ENCODE measurements at places on chromosomes 6 and 20.

- no peak for DNase-seq
Measured at GRCh38 chr20:19552221-19553180, 205.6 kb upstream of the RIN2 start.

DNA sequence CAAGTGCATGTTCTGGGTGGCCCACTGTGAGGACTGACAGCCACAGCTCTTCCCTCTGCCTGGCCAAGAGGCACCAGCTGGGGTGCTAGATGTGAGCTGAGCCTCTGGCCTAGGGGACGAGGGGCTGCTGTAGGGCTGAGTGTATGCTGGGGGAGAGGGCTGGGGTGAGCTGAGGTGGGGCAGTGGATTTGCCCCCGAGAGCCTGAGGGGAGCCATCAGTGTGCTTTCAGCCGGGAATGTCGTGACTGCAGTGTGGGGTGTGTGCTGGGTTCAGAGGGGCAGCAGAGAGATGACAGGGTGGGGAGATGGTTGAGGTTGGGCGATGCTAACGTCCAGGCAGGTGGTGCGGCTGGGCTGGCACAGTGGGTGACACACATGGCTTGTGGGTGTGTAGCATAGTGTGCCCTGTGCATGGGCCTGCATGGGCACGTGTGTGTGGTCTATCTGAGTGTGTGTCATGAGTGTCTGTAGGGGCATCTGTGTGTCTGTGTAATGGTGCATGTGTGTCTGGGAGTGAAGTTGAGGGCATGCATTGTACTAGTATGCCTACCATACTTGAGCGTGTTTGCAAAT lies 46.0 kb upstream of the BLCAP start:
- peak; percentile 26 for DNase-seq

GRCh38 chr6:159013229-159013628 lies 13.2 kb upstream of the RSPH3 start:
- no peak for DNase-seq

DNA sequence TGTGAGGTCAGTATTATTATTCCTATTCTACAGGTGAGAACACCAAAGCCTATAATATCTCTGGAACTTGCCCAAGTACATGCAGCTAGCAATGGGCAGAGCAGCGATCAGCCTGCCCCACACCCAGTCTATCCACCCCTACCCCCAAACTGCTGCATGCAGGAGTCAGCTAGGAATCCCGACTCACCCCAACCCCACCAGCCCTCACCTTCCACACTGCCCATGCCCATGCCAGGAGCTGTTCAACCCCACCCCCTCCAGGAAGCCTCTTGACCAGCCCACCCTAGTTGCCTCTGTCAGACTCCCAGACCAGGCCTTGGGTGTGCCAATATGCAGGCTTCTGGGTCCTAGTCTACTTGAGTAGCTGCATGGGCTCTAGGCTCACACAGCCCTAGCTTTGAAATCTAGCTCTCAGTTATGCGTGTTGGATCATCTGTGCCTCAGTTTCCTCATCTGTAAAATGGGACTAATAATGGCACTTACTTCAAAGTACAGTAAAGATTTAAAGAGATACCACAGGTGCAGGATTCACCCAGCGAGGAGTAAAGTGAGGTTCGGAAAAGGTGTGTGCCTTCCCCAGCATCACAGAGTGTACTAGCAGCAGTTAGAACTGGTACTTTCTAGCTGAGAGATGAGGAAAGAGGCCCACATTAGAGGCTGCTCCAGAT lies 173.2 kb downstream of the VEGFA start:
- peak; percentile 38 for DNase-seq

DNA sequence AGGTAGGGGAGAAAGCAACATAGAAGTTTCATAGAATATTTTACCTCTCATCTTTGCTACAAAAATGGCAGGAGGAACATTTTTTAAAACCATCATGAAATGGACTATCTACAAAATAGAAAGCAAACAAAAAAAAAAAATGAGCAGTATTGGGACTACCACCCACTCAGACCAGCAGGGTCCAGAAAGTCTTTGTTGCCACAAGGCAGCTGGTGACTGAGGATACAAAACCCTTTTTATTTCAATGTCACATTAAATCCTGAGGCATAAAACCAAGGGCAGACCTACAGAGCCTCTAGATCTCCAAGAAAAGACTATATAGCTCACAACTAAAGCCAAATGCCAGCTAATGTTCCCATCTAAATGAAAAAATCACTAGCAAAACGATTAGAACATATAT lies 282.2 kb downstream of the PTPRK start:
- DNase-seq, result no peak

DNA sequence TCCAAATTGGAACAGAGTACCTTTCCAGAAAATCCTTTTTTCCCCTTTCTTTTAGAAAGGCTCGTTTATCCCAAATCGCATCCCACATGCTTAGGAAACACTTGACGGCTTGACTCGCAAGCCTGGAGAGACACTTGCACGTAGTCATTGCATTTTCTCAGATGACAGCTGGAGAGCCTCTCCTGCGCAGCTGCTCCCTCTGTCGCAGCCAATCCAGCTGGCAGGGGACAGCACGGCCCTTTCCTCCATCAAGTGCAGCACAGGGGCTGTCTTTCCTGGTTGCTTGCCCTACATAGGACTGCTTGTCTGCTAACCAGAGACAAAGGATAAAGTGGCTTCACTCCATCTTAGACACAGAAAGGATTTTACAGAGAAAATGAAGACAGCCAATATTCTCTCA lies 77.6 kb upstream of the RGS17 start:
- DNase-seq, result no peak

DNA sequence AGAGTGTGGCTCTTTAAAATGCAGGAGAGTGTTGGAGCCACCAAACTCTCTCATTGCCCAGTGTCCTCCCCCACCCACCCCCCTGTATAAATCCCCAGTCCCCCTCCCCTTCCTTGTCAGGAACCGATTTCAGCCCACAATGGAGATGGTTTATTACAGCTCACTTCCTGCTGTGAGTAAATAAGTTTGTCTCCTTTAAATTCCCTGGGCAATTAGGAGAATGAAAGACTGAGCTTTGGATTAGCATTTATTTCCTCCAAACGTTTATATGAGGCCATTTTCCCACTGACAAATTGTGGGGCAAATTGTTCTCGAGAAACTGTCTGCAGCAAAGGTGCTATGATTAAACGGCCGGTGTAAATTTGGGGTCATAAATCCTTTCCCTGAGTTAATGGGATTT lies 128.8 kb downstream of the DHX35 start:
- DNase-seq, result no peak

- no peak for DNase-seq
Measured at GRCh38 chr6:151482290-151482689, 11.5 kb upstream of the CCDC170 start.

DNA sequence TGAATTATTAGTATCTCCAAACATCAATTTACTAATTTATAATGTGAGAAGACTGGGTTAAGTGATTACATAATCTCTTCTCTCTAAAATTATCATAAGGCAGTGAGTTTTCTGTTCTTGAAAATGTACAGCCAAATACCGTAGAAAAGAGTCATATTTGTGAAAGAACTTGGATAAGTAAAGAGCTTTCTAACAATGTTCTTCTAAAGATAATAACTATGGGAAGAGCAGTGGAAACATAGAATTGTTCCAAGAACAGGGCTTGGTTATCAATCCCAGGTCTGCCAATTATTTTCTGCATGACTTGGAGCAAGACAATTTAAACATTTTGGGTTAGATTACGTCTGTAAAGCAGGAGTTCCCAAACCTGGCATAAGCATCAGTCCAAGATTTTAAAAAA lies 198.1 kb upstream of the SGK1 start:
- DNase-seq, result no peak

DNA sequence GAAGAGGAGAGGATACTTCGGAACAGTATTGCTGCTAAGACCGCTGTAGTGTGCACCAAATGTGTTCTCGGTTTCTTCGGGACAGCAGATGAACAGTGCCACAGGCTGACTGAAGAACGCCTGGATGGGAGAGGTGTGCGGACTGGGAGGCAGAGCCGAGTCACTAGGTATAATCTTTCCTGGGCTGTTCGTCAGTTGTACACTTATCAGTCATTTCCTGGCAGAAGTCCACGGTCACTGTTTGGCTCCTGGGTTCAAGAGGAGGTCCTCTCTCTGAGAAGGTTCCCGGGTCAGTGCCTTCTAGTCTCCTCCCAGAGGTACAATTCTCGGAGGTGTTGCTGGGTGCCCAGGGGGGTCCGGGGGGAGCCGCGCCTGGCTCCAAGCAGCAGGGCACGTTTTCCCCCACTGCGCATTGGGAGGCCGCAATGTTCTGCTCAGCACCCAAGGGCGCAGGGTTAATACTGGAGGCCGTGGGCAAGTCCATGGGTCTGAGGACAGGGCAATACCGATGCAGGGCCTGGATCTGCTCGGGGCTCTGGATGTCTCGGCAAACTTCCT lies 38.1 kb downstream of the GJA10 start:
- DNase-seq, result no peak

GRCh38 chr20:5770987-5771318 lies 20.8 kb downstream of the SHLD1 start:
- no peak for DNase-seq

GRCh38 chr6:15065261-15065989 lies 180.4 kb upstream of the JARID2 start:
- DNase-seq, result no peak

- DNase-seq, result no peak
Measured at GRCh38 chr6:149130090-149130489, 187.4 kb upstream of the TAB2 start.

GRCh38 chr6:3293271-3294155 lies 34.8 kb downstream of the PSMG4 start:
- no peak for DNase-seq

- DNase-seq, result no peak
Measured at GRCh38 chr6:144411531-144412165, 126.5 kb downstream of the UTRN start.

DNA sequence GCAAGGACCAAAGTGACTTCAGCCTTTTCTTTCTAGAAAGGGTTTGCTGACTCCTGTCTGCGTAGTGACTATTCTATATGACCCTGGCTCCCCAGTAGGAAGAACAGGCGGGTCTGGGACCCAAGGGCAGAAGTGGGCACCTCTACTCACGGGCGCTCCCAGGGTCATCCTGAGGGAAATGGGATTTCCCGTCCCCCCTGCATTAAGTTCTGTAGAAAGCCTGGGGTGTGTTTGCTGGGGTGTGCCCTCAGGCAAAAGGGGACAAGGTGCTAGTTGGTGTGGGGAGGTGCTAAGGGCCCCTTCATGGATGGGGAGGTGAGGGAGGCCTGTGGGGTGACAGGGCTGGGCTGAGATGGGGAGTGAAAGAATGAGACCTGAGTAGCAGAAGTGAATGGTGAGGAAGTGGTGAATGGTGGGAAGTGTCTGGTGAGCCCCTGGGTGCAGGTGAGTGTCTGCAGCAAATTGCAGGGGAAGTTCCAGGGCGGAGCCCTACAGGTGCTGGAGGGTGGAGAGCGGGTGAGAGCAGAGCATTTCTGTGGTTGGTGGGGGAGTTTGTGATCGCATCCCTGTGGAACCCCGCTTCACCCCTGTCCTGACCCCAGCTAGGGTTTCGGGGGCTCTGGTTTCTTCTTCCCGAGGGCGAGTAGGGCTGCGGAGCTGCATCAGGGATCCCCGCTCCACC lies 21.1 kb downstream of the RAET1L start:
- peak; percentile 35 for DNase-seq

DNA sequence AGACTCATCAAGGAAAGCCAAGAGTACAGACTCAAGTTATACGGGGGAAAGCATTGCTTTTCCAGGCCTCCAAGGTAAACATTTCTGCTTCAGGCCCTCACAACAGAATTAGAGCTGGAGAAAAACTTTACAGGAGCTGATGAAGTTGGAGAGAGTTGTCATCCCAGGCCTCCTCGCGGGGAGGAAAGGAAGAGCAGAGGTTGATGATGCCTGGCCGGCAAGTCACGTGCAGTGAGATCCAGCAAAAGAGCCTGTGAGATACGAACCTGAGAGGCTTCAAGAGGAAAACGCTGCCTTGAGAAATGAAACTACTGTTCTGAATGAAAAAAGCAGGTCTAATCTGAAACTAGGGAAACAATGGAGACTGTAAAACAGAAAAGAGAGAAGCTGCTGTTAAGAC lies 122.9 kb downstream of the FAM120B start:
- DNase-seq, result peak; percentile 23

DNA sequence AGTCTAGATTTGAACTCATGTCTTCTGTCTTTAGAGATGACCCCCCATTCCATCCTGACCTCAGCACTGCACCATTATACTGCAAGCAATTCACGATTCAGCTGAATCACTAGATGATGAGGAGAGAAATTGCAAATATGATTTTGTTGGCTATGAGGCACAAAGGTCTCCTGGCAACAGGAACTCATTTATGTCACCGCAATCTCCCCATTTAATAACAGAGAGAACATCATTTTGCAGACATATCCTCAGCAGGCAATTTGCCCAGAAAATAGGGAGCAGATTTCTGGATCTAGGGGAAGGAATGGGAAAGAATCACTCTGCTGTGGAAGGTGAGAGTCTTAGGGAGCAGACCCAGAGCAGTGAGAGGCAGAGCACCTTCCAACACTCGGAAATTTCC lies 303.0 kb downstream of the PAX1 start:
- no peak for DNase-seq

DNA sequence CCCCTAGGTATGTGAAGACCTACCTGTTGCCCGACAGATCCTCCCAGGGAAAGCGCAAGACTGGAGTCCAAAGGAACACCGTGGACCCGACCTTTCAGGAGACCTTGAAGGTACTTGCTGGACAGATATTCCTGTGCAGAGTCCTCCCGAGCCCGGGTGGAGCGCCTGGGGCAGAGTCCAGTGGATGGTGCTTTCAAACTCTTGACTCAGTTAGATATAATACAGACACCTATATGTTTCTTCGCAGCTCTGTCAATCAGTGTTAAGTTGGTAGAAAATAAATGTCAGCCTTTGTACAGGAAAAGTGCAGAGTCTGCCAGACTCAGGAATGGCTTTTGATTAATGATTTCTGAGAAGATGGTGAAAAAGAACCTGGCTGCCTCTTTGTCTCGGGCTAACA lies 67.2 kb downstream of the EZR start:
- DNase-seq, result no peak

- DNase-seq, result no peak
Measured at GRCh38 chr6:81166770-81167169, 585.7 kb downstream of the TENT5A start.

DNA sequence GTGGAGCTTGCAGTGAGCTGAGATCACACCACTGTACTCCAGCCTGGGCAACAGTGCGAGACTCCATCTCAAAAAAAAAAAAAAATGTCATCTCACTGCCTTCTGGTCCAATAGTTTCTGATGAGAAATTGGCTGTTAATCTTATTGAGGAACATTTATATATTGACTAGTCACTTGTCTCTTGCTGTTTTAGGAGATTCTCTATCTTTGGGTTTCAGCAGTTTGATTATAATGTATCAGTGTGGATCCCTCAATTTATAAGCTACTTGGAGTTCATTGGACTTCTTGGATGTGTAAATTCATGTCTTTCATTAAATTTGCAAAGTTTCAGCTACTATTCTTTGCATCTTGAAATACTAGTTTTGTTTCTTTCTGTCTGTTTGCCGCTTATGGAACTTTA lies 11.2 kb downstream of the ZGPAT start:
- no peak for DNase-seq

GRCh38 chr20:36153736-36154699 lies 522 bp upstream of the EPB41L1 start:
- peak; percentile 88 for DNase-seq

- no peak for DNase-seq
Measured at GRCh38 chr20:19658137-19658536, 99.9 kb upstream of the RIN2 start.

All from left lobe of liver (tissue), 2 donors.